ENCODE measurements at places on chromosomes 2 and 18.
A peak's percentile ranks its signal among the peaks of the same experiment; 100 is the strongest.

GRCh38 chr2:54691445-54692135 lies 31.9 kb upstream of the EML6 start:
- DNase-seq = no peak

DNA sequence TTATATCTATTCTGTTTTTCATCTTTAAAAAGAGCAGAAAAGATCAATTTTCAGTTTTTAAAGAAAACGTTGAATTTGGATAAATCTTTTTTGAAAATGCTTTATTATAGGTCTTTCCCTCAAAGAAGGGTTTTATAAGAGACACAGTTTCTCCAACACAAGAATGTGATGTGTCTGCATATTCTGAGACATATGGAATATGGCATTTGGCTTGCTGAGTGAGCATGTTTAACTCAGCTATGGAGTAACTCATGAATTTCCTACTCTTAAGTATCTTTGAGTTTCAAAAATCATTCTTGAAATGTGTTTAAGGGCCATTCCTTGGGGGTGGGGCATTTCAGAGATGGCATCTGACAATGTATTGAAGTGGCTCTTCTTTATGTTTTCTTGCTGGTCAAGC lies 191.5 kb downstream of the CCDC85A start:
- DNase-seq = no peak

- DNase-seq = no peak
Observed at GRCh38 chr2:11203480-11203879, 48.2 kb downstream of the SLC66A3 start.

GRCh38 chr2:232872826-232873225 lies 2.8 kb downstream of the SNORC start:
- no peak for DNase-seq

DNA sequence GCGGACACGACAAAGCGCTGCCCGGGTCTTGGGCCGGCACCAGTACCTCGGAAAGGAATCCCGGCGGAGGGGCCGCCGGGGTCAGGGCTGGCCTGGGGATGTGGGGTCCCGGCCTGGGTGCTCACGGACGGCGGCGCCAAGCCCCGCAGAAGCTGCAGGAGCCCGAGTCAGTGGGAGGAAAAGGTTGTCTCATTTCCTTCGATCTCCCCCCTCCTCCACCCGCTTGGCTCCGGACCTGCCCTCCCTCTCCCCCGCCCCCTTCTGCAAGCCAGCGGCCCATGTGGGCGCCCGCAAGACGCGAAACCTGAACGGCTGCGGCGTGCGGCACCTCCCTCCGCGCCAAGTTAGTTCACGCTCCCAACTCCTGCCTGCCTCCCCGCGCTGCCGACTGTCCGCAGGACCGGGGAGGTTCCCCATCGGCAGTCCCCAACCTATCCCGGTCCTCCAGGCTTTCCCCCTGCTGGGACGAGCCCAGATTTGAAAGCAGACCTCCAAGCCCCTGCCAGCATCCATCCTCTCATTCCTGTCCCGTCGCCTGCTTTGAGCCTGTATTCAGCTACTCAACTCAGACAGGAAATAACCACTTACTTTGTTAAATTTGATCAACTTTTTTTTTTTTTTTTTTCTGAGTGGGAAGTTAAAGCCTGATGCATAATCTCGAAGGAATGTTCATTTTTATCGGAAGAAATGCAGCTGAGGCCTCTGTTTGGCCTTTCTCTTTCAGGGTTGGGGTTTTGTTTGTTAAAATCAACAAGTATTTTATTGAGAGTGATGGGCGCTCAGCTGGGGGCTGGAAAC lies at the start of gene EVA1A:
Gene EVA1A (minus strand): TSS at position 172 of the 798 bp plus-strand sequence. CDS start 42,799 bp downstream, outside the sequence.
- peak; percentile 27 for DNase-seq

- no peak for DNase-seq
Observed at GRCh38 chr18:51478908-51479307, 281.4 kb upstream of the MEX3C start.

- no peak for DNase-seq
Observed at GRCh38 chr2:132690664-132691303, 20.8 kb upstream of the LYPD1 start.

- no peak for DNase-seq
Observed at GRCh38 chr18:70650878-70651277, 362.0 kb downstream of the SOCS6 start.

GRCh38 chr18:58323866-58324762 lies 280.1 kb downstream of the NEDD4L start:
- DNase-seq = no peak

DNA sequence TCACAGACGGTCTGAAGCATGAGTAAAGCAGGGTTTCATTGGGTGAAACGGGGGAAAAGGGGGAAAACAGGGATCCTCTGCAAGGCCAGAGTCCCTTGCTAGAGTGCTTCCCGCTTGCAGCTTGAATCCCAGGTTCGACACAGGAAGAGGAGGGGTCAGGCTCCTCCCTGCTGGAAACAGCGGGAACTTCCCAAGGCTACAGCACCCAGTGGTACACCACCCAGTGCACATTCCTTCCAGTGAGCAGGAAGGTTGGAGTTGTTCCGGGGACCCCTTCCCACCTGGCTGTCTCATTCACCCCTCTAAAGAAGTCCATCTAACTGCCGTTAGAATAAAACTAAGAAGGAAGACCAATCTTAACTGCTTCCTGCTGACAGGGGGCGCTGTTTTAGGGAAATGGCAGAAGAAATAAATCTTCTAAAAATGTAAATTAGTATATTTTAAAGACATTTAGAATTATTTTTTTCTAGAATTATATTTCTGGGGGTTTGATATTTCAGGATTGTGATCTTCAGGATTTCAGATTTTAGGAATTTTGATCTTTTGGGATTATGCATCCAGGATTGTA lies 230.9 kb downstream of the RBM43 start:
- DNase-seq = no peak

DNA sequence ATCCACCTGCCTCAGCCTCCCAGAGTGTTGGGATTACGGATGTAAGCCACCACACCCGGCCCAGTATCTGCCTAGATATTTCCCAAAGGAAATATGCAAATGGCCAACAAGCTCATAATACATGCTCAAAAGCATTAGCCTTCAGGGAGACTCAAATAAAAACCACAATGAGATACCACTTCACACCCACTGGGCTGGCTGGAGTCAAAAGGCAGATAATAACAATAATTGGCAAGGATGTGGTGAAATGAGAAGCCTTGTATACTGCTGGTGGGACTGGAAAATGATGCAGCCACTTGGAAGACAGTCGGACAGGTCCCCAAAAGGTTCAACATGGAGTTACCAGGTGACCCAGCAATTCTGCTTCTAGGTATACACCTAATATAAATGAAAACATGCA lies 20.5 kb upstream of the ZNF516 start:
- no peak for DNase-seq

DNA sequence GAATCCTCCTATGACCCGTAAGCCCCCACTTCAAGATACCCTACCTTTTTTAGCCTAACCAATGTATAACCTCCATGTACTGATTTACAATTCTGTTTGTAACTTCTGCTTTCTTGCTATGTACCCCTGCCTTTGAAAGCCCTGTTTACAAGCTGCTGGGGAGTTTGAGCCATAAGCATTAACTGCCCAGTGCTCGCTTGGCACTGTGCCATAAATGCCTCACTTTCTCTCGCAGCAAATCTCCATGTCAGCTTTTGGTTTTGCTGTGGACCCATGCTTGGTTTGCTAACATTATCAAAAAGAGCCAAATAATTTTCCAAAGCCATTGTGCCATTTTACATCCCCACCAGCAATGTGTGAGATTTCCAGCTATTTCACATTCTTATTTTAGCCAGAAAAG lies 51.8 kb downstream of the TEX51 start:
- DNase-seq = no peak

All from uterus (tissue), 4 donors.